ENCODE measurements at places on chromosomes 12 and 14.

DNA sequence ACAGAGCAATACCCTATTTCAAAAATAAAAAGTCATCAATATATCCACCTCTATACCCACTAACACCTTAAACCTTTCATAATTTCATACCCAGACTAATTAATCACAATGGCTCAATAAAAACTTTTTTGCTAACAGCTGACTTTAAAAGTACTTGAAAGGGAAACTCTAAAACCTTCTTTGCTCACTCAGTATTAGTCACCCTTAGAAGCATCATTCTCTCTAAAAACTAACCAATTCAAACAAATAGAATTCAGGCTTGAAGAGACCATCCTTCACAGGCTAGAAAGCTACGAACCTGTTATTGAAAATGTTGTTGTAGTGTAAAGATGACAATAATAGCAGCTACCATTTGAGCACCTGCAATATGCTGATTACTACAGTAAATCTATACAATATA is 37.2 kb downstream of the HECTD1 start:
- DNase-seq, result no peak

DNA sequence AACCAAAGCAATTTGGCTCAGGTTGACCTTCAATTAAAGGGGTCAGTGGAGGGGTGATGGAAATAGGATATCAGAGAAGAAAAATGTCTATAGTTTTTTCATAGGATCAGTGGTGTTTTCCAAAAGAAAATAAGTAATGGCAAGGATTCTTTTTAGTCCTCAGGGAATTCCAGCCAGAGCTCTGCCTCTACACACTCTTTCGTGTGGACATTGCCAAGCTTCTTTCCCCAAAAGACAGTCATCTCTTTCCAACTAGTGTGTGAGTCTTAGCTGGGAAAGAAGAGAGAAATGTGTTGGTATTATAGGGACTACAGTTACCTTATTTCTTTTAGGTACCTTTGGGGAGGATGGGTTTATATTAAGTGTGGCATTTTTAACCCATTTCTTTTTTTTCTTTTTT is 46.5 kb downstream of the RBMS2 start:
- DNase-seq, result no peak

- no peak for DNase-seq
Observed at GRCh38 chr14:67602995-67603545, 3.0 kb upstream of the PIGH start.

DNA sequence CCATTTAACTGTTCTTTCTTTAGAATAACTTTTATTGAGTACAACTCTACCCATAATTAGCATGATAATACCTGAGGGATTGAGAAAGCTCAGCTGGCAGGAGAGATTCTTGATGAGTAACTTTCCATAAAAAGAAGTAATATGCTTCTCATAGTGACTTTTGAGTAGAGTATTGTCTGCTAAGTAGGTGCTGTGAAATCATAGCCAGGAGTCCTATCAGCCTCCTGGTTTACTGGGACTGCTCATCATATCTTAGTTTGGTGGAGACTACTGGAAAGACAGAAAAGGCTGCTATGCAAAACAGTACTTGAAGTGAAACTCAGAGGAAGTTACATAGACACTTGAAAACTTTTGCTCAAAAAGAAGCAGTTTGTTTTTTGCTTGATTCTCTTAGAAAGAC is 113.3 kb upstream of the ATP2B1 start:
- DNase-seq, result no peak

DNA sequence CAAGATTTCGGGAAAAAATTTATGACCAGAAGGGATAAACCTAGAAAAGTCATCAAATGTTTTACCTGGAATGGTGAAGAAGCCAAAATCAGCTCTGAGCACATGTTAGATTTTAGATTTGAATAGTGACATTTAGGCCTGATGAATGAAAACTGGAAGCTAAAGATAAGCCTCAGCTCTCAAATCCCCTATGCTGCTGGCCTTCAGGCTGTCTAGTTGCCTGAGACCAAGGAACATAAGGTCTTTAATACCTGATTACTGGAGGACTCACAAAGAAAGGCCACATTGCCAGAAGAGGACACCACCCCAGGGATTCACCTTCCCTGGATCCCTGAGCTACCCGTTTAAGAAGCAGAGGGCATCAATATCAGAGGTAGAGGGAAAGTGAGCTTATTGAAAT is 56.6 kb downstream of the BCL2L14 start:
- no peak for DNase-seq

- DNase-seq, result no peak
Observed at GRCh38 chr12:120118321-120119061, 1.9 kb upstream of the RAB35 start.

GRCh38 chr12:27845187-27845586 is 65.2 kb upstream of the MANSC4 start:
- DNase-seq, result no peak

DNA sequence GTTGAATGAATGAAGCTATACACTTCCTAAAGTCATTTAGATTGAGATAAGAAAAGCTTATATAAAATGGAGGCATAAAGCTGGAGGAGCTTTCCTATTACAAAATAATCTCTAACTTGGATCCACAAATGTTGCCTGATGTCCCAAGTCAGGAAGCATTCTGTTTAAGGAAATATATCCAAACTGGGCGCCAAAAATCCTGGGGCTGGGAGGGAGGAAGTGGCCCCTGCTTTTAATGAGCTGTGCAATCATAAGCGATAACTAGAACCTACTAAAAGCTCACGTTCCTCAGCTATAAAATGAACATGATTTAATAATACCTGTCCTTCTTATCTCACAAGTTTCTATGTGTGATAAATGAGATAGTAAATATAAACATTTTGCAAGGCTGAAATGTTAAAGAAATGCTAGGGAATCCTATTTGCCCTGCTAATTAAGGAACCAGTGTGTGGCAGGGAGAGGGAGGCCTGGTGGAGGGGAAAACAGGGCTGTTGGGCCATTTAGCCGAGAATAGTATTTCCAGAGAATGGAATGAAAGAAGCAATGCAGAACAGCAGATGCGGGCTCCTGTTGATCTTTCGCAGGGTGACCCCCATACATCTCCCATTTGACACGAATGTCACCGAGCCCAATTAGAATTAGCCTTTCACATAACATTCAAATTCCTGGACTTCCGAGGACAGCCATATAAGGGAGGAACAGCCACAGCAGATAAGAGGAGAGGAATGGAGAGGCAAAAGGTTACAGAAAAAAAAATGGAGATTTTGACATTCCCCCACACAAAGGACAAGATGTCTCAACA is 25.9 kb downstream of the DUSP6 start:
- DNase-seq, result no peak

DNA sequence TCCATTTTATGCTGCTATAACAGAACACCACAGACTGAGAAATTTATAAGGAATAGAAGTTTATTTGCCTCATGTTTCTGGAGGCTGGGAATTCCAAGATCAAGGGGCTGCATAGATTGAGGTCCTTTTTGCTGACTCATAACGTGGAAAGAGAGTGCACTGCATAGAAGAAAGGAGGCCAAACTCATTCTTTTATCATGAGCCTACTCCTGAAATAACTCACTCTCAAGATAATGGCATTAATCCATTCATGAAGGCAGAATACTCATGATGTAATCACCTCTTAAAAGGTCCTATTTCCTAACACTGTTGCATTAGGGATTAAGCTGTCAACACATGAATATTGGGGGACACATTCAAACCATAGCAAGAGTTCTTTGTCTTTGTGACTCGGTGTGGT is 60.0 kb upstream of the FBXO33 start:
- no peak for DNase-seq

- DNase-seq, result peak; percentile 91
Observed at GRCh38 chr12:69105101-69105962, 134.0 kb upstream of the CPSF6 start.

DNA sequence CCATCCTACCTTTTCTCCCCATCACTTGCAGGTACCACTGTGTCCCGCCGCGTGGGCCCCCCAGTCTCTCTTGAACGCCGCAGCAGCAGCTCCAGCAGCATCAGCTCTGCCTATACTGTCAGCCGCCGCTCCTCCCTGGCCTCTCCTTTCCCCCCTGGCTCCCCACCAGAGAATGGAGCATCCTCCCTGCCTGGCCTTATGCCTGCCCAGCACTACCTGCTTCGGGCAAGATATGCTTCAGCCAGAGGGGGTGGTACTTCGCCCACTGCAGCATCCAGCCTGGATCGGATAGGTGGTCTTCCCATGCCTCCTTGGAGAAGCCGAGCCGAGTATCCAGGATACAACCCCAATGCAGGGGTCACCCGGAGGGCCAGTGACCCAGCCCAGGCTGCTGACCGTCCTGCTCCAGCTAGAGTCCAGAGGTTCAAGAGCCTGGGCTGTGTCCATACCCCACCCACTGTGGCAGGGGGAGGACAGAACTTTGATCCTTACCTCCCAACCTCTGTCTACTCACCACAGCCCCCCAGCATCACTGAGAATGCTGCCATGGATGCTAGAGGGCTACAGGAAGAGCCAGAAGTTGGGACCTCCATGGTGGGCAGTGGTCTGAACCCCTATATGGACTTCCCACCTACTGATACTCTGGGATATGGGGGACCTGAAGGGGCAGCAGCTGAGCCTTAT is 9.2 kb downstream of the ARHGAP9 start:
- DNase-seq, result no peak

- no peak for DNase-seq
Observed at GRCh38 chr14:94681300-94682060, 69.3 kb downstream of the SERPINA3 start.

GRCh38 chr12:69502345-69503081 is 32.3 kb downstream of the FRS2 start:
- DNase-seq, result no peak

- no peak for DNase-seq
Observed at GRCh38 chr14:72535485-72535884, 358.4 kb downstream of the DPF3 start.

- no peak for DNase-seq
Observed at GRCh38 chr14:74476607-74477006, 16.5 kb downstream of the NPC2 start.

- no peak for DNase-seq
Observed at GRCh38 chr14:38255673-38256532, at the start of gene CLEC14A. Gene CLEC14A (minus strand): TSS chr14:38256093. CDS start chr14:38256022, 71 bp downstream.

- no peak for DNase-seq
Observed at GRCh38 chr12:100437038-100437841, 36.4 kb upstream of the NR1H4 start.

DNA sequence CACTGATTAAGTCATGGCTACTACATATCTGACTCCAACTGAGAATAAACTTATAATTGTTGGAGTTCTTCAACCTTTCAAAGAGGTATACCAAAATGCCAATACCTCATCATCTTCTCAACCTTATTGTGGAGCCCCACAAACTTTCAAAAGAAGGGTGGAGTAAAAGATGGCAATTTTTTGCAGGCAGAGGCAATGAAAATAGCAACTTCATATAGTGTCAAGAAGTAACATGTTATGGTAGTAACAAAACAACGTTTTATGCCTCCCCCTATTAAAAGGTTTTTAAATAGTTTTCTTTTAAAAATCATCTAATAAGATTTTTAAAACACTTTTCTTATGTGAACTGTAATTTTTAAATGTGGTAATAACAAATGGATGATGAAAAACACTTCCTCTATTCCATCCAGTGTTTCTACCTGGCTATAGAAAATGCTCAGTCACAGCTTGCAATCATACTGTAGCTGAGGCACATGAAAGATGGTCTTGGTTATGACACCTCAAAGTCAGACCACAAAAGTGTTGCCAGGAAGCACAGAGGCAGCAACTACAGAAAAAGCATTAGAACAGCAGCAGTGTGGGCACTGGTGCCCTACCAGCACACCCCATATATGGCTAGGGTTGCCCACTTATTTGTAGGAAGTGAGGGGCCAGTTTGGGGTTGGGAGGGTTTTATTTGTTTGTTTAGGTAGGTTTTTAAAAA is 7.0 kb downstream of the PPP1R12A start:
- no peak for DNase-seq

Data from NCI-H2029 (cell line).